Activated T-helper 1 cell treated with anti-CD3 and anti-CD28 coated beads, Interleukin-2, amount 50 U/mL, for 16 hours (primary cell): ENCODE measurements at places on chromosomes 7 and 10.

- DNase-seq, result no peak
These were observed 42.7 kb downstream of the LRRC18 start for GRCh38 chr10:48896756-48897440.

DNA sequence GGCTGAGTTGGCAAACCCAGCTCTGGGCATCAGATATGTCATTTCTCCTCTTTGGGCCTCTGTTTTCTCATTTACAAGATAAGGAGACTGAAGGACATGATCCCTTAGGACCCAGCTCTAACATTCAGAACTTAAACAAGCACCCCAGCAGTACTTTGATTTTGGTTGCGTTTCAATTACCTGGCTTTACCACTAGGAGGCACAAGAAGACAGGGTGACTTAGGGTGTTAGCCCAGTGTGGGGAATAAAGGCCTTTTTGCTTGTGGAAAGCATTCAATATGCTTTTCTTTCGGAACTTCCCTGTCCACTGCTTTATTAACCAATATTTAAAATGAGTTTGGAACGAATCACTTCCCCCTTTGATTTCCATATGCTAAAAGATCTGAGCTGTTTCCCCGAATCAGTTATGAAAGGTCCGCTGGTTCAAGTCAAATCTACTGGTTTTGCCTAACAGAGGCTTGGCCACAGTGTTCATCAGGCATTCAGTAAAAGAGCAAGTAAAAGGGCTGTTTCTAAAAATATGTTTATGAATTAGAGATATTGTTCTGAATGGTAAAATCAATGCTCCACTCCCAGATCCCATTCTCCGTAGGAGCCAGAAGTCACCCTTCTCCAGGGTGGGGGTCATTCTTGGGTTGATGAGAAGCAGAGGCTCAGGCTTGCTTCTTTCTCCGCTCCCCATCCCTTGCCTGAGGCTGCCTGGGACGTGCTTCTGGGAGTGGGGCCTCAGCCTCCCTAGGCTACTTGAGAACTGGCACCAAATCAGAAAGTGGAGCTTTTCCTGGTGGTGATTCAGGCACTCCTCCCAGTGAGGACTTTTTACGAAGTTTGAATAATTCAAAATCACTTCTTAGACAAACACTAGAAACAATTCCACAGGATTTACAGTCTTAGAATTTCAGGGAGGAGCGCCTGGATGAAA lies 105.5 kb downstream of the MYOF start:
- no peak for DNase-seq

GRCh38 chr10:77836299-77836820 lies 90.2 kb downstream of the DLG5 start:
- DNase-seq, result peak; percentile 26

DNA sequence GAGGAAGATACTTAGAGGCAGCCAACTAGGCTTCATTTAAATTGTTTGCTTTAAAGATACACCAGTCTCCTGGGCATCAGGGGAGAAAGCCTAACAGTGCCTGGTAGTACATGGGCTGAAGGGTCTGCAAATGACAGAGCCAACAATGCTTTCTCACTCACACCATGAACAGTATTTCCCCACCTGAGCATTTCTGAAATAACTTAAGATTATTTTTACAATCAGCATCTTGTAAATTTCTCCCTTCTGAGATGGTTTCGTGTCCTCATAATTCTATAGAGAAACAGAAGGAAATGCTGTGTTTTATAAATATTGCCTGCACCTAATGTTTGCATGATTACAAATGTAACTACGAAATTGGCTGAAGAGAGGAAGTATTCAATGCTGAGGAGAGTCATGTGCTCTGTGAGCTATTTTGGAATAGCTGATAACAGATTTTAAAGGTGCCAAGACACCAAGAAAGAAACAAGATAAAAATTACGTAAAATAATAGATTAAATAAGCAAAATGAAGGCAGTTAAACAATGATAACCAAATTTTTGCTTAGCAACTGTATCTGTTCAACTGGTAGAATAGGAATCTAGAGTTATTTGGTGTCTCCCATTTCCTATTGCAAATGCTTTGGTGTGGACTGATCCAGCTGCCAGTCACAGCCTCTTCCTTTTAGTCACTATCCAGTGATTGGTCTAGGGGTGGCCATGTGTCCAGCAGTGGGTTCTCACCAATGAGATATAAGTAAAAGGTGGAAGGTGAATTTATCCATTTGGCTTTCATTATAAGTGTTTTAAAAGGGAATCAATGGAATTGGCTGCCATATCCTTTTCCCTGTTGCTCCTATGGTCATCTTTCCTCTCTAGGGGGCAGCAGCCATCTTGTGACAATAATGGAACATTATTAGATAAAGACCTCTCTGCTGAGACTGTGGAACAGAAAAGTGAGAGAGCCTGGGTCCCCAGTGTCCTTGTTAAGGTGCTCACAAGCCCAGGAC lies 167.9 kb upstream of the SLC26A5 start:
- DNase-seq, result no peak

GRCh38 chr10:59607970-59608369 lies 101.7 kb downstream of the SLC16A9 start:
- DNase-seq, result no peak

DNA sequence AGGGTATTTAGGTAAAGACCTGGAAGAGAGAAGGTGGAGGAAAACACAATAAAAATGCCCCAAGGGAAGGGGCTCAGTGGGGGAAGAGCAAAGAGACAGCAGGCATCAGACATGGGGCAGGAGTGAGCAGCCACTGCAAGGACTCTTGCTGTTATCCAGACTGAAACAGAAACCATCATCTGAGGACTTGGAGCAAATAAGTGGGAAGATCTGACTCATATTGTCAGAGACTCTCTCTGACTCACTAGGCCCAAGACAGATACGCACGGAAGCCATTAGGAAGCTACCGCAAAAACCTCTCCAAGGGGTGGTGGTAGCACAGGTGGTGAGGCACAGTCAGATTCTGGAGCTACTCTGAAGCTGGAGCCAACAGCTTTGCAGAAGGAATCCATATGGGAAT lies 110.7 kb downstream of the RNF32 start:
- no peak for DNase-seq

GRCh38 chr10:104447331-104447730 lies 93.7 kb downstream of the CFAP58 start:
- no peak for DNase-seq

DNA sequence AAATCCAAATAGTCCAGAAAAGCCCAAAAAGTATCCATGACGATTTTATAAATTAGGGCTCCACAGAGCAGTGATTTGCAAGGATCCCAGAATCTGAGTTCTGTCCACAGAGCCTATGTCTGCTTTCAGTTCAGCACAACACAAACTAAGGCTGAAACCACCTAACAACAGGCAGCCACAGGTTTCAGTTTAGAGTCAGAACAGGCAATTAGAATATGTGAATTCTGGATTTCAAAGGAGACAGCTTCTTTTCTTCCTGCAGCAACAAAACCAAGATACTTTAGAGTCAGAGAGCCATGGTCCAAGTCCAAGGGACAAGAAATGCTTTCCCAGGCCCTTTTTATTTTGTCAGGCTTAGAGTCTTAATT lies 23.6 kb downstream of the IFIT3 start:
- DNase-seq, result no peak

GRCh38 chr10:29924436-29924835 lies 134.9 kb downstream of the JCAD start:
- no peak for DNase-seq

DNA sequence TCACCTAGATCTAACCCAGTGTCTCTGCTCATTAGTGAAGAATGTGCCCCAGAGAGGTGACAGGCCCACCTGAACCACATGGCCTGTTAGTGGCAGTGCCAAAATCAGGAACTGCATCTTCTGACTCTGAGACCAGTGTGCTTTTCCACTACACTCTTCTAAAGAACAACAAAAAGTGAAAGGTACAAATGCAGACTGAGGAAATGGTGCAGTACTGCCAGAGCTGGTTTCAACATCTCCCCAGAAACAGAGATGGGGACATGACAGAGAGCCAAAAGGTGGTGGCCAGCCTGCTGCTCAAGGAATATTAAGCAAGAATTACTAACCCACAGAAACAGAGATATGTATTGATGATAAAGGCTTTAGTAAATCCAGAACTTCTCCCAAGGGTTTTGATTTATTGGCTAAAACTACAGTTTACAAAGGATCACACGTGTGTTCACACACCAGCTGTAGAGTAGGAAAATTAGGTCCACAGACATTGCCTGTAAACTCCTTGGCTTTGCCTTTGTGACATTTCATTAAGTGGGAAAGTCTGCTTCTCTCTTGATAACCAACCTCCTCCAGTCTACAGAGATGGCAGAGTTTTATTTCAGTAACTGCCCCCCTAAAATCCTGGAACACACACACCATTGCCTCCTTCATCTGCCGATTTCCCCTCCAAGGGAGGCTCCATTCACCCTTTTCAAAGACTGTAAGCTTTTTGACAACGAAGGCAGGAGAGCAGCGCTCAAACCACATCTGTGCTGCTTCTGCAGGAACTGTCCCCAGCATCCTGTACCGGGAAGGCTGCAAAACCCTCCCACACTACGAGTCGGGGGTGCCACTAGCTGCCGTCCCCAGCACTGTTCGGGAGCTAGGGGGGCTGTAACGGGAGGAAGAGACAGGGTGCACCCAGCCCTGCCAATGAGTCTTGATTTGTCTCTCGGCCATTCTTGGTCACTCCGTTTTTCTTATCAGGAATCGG lies 29.8 kb downstream of the GSDME start:
- DNase-seq, result no peak

DNA sequence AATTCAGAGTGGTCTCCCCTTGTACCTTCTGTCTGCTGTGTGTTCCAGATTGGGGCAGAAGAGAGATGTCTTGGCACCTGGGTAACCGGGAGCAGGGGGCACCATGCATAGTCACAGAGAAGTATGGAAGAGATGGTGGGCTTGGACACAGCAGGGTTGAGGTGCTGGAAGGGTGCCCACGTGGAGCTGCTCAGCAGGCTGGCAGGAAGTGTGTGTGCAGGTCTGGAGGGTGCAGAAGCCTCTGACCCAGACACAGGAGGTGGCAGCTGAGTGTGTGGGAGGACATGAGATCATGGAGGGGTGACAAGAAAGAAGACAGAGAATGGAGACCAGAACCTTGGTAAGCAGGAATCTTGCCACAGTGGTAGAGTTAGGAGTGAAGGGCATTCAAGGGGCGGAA lies 42.3 kb upstream of the DUSP5 start:
- no peak for DNase-seq

DNA sequence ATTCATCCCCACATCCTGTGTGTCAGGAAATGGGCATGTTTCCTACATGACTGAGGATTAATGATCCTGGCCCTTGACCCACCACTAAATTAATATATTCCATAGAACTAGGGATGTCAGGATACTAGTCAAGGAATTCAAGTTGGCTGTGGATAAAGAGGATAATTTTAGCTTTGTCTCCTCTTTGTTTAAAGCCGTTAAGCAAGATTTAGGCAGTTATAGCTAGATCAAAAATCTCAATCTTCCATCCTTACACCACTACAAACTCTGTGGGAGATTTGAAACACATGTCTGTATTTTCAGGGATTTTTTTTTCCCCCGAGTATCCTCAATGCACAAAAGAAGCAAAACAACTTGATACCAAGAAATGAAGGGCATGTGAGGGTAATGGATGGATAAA lies 417.1 kb downstream of the MAGI2 start:
- no peak for DNase-seq

DNA sequence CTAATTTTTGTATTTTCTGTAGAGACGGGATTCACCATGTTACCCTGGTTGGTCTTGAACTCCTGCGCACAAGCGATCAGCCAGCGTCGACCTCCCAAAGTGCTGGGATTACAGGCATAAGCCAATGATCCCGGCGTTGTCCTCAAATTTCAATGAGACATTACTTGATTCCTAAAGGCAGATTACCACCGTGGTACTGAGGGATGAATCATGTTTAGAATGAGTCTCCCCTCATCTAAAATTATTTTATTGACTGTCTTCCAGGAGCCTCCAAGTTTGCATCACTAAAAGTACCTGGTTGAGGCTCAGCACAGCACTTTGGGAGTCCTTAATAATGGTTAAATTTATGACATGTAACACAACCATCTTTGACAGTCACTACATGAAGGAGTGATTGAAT lies 142.2 kb upstream of the AKR1E2 start:
- no peak for DNase-seq

DNA sequence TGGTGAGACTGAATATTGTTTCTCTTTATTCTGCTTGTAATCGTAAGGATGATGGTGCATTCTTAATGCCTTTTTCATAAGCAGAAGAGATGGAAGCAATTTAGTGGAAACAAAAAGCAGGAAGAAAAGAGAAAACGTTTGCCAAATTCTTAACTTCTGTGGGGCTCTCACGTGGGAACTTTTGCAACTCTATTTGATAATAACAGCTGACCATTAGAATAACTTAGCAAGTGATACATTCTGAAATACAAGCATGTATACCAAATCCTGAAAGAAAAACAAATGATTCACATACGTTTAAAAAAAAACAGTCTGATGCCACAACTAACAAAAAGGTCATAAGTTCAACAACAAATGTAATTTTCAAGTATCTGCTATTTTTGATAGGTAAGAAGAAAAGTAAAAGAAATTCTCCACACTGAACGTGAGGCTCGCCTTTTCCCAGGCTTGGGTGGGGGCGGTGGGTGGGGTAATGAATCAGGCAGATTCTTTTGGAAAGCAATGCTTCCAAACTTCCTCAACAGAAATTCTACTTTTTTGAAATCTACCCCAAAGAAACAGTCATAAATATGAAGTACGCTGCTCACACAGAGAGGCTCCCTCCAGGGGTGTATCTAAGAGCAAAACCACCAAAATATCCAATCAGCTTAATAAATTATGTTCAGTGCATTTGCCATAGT lies 446.2 kb upstream of the MGMT start:
- no peak for DNase-seq

GRCh38 chr7:27210441-27211083 lies 10.7 kb upstream of the HOXA13 start:
- DNase-seq, result no peak

DNA sequence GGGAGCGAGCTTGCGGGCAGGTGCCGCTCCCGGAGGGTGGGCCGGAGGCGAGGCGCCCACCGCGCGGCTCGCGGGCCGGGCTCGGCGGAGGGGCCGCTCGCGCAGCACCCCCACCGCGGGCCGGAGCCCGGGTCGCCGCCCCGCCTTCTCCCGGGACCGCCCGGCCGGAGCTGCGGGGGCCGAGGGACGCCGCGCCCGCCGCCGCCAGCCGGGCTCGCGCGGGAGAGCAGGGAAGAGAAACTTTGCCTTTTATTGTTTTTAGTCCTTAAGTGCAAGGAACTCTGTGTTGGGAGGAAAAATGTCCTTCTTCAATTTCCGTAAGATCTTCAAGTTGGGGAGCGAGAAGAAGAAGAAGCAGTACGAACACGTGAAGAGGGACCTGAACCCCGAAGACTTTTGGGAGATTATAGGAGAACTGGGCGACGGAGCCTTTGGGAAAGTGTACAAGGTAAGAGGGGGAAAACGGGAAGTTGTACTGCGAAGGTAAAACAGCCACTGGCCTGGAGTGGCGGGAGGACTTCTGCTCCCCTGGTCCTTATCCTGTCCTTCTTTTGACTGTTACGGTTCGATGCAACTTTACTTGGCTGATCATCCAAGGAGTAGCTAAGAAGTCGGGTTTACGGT lies 620 bp downstream of the SLK start:
- DNase-seq, result no peak

GRCh38 chr7:136336932-136337331 lies 359.8 kb upstream of the MTPN start:
- no peak for DNase-seq
